Activated naive CD8-positive, alpha-beta T cell treated with anti-CD3 and anti-CD28 coated beads, Interleukin-2, amount 10 ng/mL, durations not matched to agents 7 days and 5 days (primary cell): ENCODE measurements at places on chromosomes 3 and 15. TPM values are rescaled to one million over a fixed set of nuclear protein-coding genes. Genes with fewer than 3 reads are reported as not detected.

Gene PLA2G4D
- total RNA-seq: not detected

Gene NME9
- total RNA-seq: 0.57 TPM

Gene SERPINI2
- total RNA-seq: not detected

DNA sequence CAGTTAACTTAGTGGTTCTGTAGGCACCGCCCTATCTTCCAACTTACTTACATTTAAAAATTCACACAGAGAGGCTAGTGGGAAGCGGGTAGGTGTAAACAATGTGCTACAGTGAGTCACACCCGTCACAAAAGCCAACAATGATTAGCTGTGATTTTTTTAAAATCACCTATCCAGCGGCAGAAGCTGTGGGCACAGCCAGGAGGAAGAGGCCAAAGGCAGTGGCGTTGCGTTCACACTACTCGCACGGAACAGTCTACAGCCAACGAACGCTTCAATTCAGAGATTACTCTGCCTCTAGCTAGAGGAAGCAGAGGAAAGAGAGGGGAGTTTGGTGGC lies 2.5 kb upstream of the NLGN1 start:
- H3K27me3 ChIP-seq: peaks cover 56% of the 10 kb centered on the region
- H3K4me3 ChIP-seq: peak overlapping the region; percentile 66
- peaks cover 2% of the 10 kb centered on the region for H3K36me3 ChIP-seq
- no peak for DNase-seq
- peaks cover 19% of the 10 kb centered on the region for H3K4me1 ChIP-seq

DNA sequence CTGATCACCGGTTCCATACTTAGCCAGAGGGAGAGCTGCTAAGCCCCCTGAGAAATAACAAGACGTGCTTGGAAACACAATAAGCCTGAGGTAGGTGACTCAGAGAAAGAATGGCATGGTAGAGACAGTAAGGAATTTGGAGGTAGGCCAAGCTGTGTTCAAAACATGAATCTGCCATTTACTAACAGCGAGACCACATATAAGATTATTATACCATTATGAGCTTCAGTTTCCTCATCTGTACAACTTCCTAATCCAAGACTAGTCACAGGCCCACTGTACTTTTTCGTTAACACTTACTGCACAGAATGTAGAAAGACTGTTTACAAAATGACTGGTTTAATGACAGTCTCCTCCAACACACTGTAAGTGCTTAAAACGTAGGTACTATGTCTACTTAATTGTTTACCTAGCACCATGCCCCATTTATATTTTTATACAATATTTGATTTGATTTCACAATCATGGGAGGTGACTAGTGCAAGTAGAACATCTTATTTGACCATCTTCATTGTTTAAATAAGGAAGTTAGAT lies 25.7 kb downstream of the ATOSA start:
- peaks cover 5% of the 10 kb centered on the region for H3K4me1 ChIP-seq
- no peaks in the 10 kb centered on the region for H3K27me3 ChIP-seq
- H3K4me3 ChIP-seq: no peak overlapping the region

Gene CLEC3B
- not detected for total RNA-seq

DNA sequence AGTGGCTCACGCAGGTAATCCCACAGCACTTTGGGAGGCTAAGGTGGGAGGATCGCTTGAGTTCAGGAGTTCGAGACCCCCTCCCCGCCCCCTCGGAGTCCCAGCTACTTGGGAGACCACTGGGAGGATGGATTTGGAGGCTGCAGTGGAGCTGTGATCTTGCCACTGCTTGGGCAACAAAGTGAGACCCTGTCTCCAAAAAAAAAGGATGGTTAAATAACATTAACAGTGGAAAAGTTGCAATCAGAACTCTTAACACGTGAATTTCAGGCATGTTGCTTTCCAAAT lies 1.4 kb upstream of the TMEM87A start:
- DNase-seq: no peak
- H3K4me3 ChIP-seq: peak overlapping the region; percentile 94
- H3K27me3 ChIP-seq: no peaks in the 10 kb centered on the region
- peaks cover 13% of the 10 kb centered on the region for H3K36me3 ChIP-seq
- peak overlapping the region; percentile 99 for H3K27ac ChIP-seq

Gene LTF
- total RNA-seq: not detected

GRCh38 chr15:26382444-26383072 lies 390.3 kb downstream of the GABRB3 start:
- no peak for DNase-seq
- H3K4me3 ChIP-seq: no peak overlapping the region
- H3K36me3 ChIP-seq: no peaks in the 10 kb centered on the region
- no peak overlapping the region for H3K27ac ChIP-seq

Gene BOC
- not detected for total RNA-seq

DNA sequence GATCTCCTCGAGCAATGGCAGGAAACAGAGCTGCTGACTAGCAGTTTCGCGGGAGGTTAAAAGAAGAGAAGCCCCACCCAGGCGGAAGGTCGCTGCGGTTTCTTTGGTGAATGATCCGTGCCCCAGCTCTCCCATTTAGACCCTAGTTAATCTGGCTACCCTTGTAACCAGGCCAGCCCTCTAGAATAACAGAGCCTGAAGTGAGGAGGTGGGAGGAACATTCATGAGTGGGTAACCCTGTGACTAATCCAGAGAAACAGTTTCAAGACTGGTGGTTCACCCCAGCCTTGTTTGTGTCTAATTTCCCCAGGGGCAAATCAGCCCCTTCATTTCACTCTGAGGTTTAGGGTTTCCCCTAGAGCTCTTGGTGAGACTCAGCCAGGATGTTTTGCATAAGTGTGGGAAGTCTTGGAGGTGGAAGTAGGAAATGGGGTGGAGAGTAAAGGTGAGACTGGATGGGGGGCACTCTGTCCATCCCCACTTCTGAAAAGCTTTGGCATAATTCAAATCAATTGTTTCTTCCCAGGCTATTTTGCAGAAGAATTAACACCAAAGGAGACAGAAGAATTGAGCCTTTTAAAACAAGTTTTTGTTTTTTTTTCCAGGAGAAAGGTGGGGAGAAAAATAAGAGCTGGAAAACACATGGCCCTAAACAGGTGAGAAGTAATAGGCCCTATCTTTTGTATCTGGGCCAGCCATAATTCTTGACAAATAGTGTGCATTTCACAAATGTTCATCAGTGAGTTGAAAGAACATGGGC lies 303.1 kb downstream of the RPLP1 start:
- peaks cover 34% of the 10 kb centered on the region for H3K36me3 ChIP-seq
- peak overlapping the region; percentile 65 for H3K4me3 ChIP-seq
- H3K27ac ChIP-seq: peak overlapping the region; percentile 54
- DNase-seq: peak; percentile 77
- H3K4me1 ChIP-seq: peaks cover 66% of the 10 kb centered on the region
- H3K27me3 ChIP-seq: peaks cover 6% of the 10 kb centered on the region

DNA sequence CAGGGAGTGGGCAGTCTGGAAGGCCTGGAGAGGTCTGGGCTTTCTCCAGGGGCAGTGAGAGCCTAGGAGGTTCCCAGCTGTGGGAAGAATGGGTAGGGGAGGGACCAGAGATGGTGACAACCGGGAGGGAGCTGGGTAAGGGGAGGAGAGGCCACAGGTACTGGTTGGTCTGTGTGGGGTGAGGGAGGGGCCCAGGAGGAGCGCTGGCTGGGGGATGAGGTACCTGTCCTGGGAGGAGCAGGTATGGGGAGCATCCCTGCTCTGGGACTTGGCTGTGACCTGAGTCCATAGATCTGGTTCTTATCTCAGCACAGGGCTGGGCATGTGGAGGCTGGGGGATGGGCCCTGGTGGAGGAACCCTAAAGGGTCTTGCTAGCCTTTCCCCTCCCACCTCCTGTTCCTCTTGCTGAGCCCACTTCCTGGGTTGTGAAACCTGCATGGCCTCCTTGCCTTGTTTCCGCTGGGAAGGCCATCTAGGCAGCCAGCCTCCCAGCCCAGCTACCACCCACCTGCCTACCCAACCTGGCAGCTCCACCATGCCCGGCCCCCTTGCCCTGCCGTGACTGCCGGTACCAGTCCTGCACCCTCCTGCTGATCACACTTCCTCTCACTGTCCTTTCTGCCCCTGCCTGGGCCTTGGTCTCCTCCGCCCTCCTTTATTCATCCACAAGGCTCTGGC lies 11.0 kb downstream of the PRKCD start:
- no peak overlapping the region for H3K4me3 ChIP-seq
- peak overlapping the region; percentile 24 for H3K27ac ChIP-seq
- peaks cover 2% of the 10 kb centered on the region for H3K27me3 ChIP-seq
- H3K4me1 ChIP-seq: peaks cover 42% of the 10 kb centered on the region

Gene RAD51
- total RNA-seq: 52.4 TPM

GRCh38 chr15:66789029-66790025 lies 87.3 kb downstream of the SMAD6 start:
- no peak for DNase-seq
- H3K36me3 ChIP-seq: no peaks in the 10 kb centered on the region

GRCh38 chr15:101604124-101604874 lies 47.9 kb downstream of the TM2D3 start:
- H3K36me3 ChIP-seq: no peaks in the 10 kb centered on the region
- H3K27me3 ChIP-seq: peaks cover 14% of the 10 kb centered on the region
- no peak overlapping the region for H3K27ac ChIP-seq
- DNase-seq: no peak

Gene UNC13C
- not detected for total RNA-seq

GRCh38 chr3:98008855-98009254 lies 26.3 kb downstream of the GABRR3 start:
- H3K27me3 ChIP-seq: peaks cover 10% of the 10 kb centered on the region
- H3K36me3 ChIP-seq: peaks cover 3% of the 10 kb centered on the region
- H3K4me3 ChIP-seq: no peak overlapping the region

Gene AVEN
- 6.1 TPM for total RNA-seq

DNA sequence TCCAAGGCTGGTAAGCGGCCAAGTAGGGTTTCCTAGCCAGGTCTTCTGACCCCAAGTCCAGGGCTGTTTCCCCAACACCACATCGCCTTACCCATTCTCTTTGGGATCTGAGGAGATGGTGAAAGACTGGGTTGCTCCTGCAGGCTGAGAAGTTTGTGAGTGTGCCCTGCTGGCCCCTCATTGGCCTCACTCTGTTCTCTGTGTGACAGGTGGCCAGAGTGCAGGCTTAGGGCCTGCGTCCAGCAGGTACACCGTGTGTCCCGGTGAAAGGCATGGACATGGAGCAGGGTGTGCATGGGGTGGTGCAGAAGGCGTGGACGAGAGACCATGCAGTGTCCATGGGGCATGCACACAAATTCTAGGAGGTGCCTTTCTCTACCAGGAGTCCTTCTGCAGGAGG lies 91.3 kb downstream of the DGKG start:
- H3K27ac ChIP-seq: no peak overlapping the region
- DNase-seq: no peak
- no peaks in the 10 kb centered on the region for H3K4me1 ChIP-seq
- H3K36me3 ChIP-seq: no peaks in the 10 kb centered on the region
- H3K4me3 ChIP-seq: no peak overlapping the region

GRCh38 chr3:165796701-165797100 lies 40.5 kb downstream of the BCHE start:
- no peaks in the 10 kb centered on the region for H3K4me1 ChIP-seq
- H3K36me3 ChIP-seq: no peaks in the 10 kb centered on the region
- H3K4me3 ChIP-seq: no peak overlapping the region
- DNase-seq: no peak
- H3K27ac ChIP-seq: no peak overlapping the region

Gene KIF7
- 0.20 TPM for total RNA-seq

DNA sequence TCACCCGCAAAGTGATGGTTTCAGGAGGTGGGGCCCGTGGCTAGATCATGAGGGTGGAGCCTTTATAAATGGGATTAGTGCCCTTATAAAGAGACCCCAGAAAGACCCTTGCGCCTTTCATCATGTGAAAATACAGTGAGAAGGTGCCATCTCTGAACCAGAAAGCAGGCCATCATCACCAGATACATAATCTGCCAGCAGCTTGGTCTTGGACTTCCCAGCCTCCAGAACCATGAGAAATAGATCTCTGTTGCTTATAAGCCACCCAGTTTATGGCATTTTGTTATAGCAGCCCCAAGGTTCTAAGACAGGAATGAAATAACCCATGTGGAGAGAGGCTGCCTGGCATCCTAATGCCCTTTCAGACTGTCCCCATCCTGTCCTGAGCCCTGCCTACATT lies 127.8 kb upstream of the SMAD3 start:
- no peak for DNase-seq
- peaks cover 2% of the 10 kb centered on the region for H3K27me3 ChIP-seq
- H3K27ac ChIP-seq: no peak overlapping the region
- H3K36me3 ChIP-seq: no peaks in the 10 kb centered on the region
- peaks cover 7% of the 10 kb centered on the region for H3K4me1 ChIP-seq
- H3K4me3 ChIP-seq: no peak overlapping the region

DNA sequence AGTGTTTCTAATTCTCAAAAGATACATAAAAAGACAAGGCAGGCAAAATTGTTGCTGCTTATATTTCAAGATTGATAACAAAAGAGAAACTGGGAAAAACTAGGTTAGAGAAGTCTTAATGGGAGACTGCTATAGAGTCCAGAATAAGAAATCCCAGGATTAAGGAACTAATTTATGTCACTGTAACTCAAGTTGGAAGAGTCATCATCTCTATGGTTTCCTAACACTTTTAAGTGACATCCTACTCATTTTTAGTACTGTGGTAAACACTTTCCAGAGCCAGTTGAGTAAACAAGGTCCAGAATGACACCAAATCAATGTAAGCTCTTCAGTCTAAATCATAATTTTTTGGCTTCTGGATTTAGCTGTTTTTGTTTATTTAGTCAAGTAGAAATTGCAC lies 8.0 kb downstream of the CLDN16 start:
- H3K4me3 ChIP-seq: no peak overlapping the region
- no peaks in the 10 kb centered on the region for H3K36me3 ChIP-seq
- H3K27ac ChIP-seq: no peak overlapping the region
- H3K4me1 ChIP-seq: no peaks in the 10 kb centered on the region

Gene NMD3
- 43.8 TPM for total RNA-seq

Gene FAM81A
- total RNA-seq: 2.0 TPM

DNA sequence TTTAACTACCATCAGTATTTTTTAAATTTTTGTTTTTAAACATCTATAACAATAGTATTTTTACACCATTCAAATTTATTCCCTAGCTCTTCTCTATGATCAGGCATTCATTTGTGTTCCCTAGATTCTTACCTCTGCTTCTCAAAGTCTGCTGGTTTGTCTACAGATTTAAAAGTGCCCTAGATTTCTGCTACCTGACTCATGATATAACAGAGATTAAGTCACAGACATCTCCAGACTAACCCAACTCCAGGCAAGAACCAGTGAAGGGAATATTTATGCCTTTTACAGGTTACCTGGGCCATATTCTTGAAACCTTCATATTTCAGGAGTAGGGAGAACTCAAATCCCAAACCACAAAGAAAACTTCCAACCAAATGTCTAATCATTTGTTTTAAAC lies 38.8 kb downstream of the ADAM10 start:
- no peaks in the 10 kb centered on the region for H3K27me3 ChIP-seq
- H3K4me1 ChIP-seq: peaks cover 7% of the 10 kb centered on the region
- H3K36me3 ChIP-seq: peaks cover 48% of the 10 kb centered on the region
- no peak overlapping the region for H3K4me3 ChIP-seq
- no peak for DNase-seq

Gene APBA2
- 66.0 TPM for total RNA-seq

Gene LIPC
- total RNA-seq: 9.0 TPM

- no peak overlapping the region for H3K27ac ChIP-seq
- no peak overlapping the region for H3K4me3 ChIP-seq
Observed at GRCh38 chr15:67892559-67893377, 52.9 kb upstream of the RNU6-1 start.

DNA sequence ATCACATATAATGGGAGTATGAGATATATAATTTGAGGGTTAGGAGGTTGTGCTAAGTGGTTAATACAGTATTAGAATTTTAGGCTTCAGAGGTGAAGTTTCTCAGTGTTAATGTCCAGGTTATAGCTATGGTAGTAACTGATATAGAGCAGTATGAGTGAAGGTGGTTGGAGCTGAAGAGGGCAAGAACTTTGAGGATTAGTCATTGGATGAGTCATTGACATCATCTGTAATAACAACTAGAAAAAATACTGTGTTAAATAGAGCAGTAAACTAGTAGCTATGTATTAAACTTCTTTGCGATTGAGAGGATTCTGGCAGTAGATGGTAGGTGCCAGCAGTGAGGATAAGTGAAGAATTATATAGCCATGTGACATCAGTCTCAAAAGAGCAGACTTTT lies 47.5 kb upstream of the EIF3J start:
- peaks cover 23% of the 10 kb centered on the region for H3K36me3 ChIP-seq
- no peak overlapping the region for H3K4me3 ChIP-seq
- peaks cover 10% of the 10 kb centered on the region for H3K4me1 ChIP-seq
- no peak for DNase-seq
